ENCODE measurements at places on chromosomes 1 and 21.

GRCh38 chr1:15911927-15912326, 64.0 kb downstream of the ZBTB17 start:
- no peak for DNase-seq

DNA sequence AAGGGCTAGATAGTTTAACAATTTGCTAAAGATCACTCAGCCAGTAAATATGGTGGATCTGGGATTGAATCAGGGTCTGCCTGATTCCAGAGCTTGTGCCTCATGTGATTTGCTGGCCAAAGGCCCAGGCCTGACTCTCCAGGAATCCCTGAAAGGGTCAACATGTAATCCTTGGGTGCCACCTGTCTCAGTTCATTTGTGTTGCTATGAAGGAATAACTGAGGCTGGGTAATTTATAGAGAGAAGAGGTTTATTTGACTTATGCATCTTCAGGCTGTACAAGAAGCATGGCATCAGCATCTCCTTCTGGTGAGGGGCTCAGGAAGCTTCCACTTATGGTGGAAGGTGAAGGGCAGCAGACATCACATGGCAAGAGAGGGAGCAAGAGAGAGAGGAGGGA, 144.9 kb downstream of the FCRL5 start:
- DNase-seq = no peak

- DNase-seq = no peak
Observed at GRCh38 chr1:27402349-27402754, 9.9 kb downstream of the GPR3 start.

DNA sequence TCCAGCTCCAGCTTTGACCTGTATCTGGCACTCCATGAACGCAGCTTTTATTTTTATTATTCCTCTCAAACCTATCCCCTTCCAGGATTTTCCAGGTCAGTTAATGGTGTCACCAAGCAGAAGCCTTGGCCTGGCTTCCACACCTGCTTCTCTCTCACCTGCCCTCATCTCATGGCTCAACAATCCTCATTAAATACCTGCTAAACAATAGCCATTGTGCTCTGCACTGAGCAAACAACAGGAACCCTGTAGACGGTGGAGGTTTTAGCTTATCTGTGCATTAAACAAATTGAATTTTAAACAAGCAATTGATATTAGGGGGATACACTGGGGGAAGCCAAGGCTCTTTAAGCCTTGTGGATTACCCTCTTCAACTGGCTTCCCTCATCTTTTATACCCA, 15.3 kb downstream of the PYCR2 start:
- no peak for DNase-seq

DNA sequence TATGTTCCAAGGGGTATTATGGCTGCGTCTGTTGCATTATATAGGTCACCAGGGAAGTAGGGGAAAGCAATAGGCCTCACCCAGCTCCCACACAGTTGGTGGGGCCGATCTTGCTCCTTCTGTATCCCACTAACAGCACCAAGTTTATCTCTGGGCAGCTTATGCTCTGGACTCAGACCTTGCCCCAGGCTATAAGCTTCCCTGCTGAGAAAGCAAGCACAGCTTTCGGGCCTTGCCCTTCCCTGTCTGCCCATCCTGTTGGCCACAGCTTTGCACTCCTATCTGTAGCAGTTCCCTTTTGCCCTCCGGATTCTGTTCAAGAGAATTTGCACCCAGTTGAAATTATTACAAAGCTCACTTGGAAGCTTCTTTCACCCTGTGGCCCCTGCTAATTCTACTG, 12.9 kb downstream of the KCNE1 start:
- no peak for DNase-seq

GRCh38 chr1:243628476-243628907, 221.6 kb downstream of the AKT3 start:
- DNase-seq = no peak

GRCh38 chr1:89685461-89685860, 52.5 kb downstream of the LRRC8C start:
- no peak for DNase-seq
